ENCODE measurements at places on chromosomes 11 and 22. TPM values are rescaled to one million over a fixed set of nuclear protein-coding genes. Genes with fewer than 3 reads are reported as not detected.
A peak's percentile ranks its signal among the peaks of the same experiment; 100 is the strongest.

- no peaks in the 10 kb centered on the region for H3K36me3 ChIP-seq
- H3K4me3 ChIP-seq = peak overlapping the region; percentile 60
- H3K27ac ChIP-seq = no peak overlapping the region
These were observed 607 bp downstream of the PLAAT3 start for GRCh38 chr11:63613517-63614135.

DNA sequence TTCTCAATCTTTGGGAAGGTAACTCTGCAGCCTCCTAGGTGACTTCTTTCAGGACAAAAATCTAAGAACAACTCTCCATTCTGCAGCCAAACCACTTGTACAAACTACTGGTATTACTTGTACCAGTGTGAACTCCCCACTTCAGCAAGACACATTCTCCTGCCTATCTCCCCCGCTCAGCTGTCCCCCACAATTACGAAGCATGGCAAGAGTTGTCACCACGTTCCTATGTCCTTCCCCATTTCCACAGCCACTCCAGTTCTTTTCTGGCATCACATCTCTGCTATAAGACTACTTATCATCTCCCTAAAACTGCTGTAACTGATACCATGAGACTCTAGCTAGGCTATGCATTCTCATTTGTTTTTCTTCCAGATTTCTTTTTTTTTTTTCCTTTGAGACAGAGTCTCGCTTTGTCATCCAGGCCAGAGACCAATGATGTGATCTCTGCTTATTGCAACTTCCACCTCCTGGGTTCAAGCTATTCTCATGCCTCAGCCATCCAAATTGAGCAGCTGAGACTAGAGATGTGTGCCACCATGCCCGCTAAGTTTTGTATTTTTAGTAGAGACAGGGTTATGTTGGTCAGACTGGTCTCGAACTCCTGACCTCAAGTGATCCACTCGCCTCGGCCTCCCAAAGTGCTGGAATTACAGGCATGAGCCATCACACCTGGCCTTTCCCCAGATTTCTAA, 71.9 kb upstream of the CDON start:
- H3K27ac ChIP-seq = no peak overlapping the region
- no peak overlapping the region for H3K4me3 ChIP-seq
- no peaks in the 10 kb centered on the region for H3K27me3 ChIP-seq

- no peak for DNase-seq
- H3K27me3 ChIP-seq = no peaks in the 10 kb centered on the region
- no peaks in the 10 kb centered on the region for H3K36me3 ChIP-seq
- no peak overlapping the region for H3K4me3 ChIP-seq
These were observed 18.2 kb upstream of the CD81 start for GRCh38 chr11:2358754-2359442.

The C11orf86 gene
- total RNA-seq = not detected

The F2 gene
- total RNA-seq = 0.25 TPM

Data from cardiac muscle cell (in vitro differentiated cells and primary cell).